ENCODE measurements at places on chromosomes 6 and 20. TPM values are rescaled to one million over a fixed set of nuclear protein-coding genes. Genes with fewer than 3 reads are reported as not detected.

The HM13 gene
- 182 TPM for total RNA-seq

The DEFB115 gene
- total RNA-seq = not detected

The RAB5IF gene
- 124 TPM for total RNA-seq

The TSBP1 gene
- not detected for total RNA-seq

The CRIP3 gene
- total RNA-seq = 2.4 TPM

The PPIL1 gene
- 72.0 TPM for total RNA-seq

The IP6K3 gene
- total RNA-seq = not detected

The CLPSL2 gene
- not detected for total RNA-seq

The OR2J2 gene
- not detected for total RNA-seq

The HDGFL1 gene
- not detected for total RNA-seq

The PAX1 gene
- 0.09 TPM for total RNA-seq

The HLA-DQA2 gene
- total RNA-seq = not detected

The SLC17A3 gene
- total RNA-seq = not detected

The CFAP206 gene
- total RNA-seq = not detected

The DDX27 gene
- total RNA-seq = 62.4 TPM

The KIAA1755 gene
- not detected for total RNA-seq

The CBLN4 gene
- not detected for total RNA-seq

The LKAAEAR1 gene
- total RNA-seq = 0.37 TPM

The PCIF1 gene
- 47.5 TPM for total RNA-seq

The CPNE1 gene
- total RNA-seq = 273 TPM

The ARFGEF3 gene
- 0.61 TPM for total RNA-seq

The RGS17 gene
- total RNA-seq = 3.5 TPM

The RNF217 gene
- total RNA-seq = 20.6 TPM

The SLC24A3 gene
- 47.8 TPM for total RNA-seq

The LAMA2 gene
- total RNA-seq = 2.2 TPM

The CDSN gene
- total RNA-seq = not detected

The RHAG gene
- total RNA-seq = not detected

The POM121L2 gene
- not detected for total RNA-seq

The NHLRC1 gene
- 3.8 TPM for total RNA-seq

The KIF25 gene
- 0.39 TPM for total RNA-seq

The TINAG gene
- total RNA-seq = not detected

The ADGRF4 gene
- not detected for total RNA-seq

The NDUFAF5 gene
- 49.6 TPM for total RNA-seq

The EDN1 gene
- not detected for total RNA-seq

The ALDH8A1 gene
- total RNA-seq = 0.45 TPM

The SLC16A10 gene
- 7.9 TPM for total RNA-seq

The SLC22A23 gene
- 6.2 TPM for total RNA-seq

The SEMG1 gene
- total RNA-seq = 2.1 TPM

The SNAP91 gene
- total RNA-seq = 0.62 TPM

The ELOVL4 gene
- total RNA-seq = 7.9 TPM

The RUNX2 gene
- 4.9 TPM for total RNA-seq

The HLA-F gene
- total RNA-seq = 0.68 TPM

The VSX1 gene
- total RNA-seq = not detected

The LIN28B gene
- total RNA-seq = 21.6 TPM

The KCNQ5 gene
- 17.8 TPM for total RNA-seq

The EBF4 gene
- total RNA-seq = 1.2 TPM

The HLA-G gene
- not detected for total RNA-seq

The SLC52A3 gene
- total RNA-seq = not detected

The FILIP1 gene
- total RNA-seq = 0.24 TPM

The PPP1R16B gene
- 0.17 TPM for total RNA-seq

The HCK gene
- not detected for total RNA-seq

The EEF1A2 gene
- total RNA-seq = 13.7 TPM

The MYCT1 gene
- total RNA-seq = not detected

Data from A673 (cell line).